Activated CD4-positive, alpha-beta T cell treated with anti-CD3 and anti-CD28 coated beads, Interleukin-2, amount 50 U/mL, for 16 hours (primary cell): ENCODE measurements at places on chromosomes 4 and X.

GRCh38 chr4:100848841-100849240 lies 331.0 kb upstream of the EMCN start:
- peak; percentile 66 for DNase-seq

GRCh38 chrX:12673487-12673886 lies 117.7 kb upstream of the PRPS2 start:
- DNase-seq: no peak

DNA sequence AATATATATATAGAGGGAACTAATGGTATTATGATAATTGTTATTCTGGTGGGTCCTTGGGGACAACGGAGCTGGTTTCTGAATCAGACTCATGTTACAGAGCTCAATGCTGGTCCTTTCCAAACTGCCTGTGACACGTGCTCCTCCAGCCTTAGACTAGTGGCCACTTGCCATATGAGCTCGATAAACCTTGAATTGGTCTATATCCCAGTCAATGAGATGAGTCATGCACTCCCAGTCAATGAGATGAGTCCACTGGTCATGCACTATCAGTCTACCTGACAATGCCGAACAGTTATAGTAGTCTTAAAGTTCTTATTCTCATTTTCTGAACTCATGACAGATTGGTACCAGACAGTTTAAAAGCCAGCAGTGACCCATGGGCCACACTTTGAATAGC lies 325.2 kb downstream of the LDB2 start:
- DNase-seq: no peak

DNA sequence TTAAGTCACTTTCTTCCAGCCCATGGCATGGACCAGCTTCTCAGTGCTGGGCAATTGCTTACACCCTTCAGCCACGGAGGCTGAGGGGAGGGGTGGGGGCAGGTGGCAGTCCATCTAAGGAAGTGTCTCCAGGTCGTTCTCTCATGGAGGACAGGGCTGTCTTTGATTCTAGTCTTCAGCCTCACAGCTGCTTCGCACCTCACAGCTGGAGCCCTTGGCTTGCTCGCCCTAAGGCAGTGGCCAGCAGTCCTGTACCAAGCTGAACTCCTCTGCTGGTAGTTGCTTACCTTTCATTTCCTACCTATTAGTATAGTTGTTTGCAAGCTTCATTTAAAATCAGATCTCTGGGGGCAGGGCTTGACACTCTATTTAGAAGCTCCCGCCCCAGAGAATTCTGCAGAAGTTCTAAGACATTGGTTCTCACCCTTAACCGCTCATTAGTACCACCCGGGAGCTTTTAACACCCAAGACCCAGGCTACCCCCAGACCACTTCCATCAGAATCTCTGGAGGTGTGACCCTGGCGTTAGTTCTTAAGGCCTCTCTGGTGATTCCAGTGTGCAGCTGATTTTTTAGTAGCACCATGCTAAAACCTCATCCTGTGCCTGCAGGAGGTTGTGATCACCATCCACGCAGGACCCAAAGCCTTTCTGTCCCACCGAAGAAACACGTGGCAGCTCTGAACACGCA lies 386.8 kb downstream of the UNC5C start:
- no peak for DNase-seq

- DNase-seq: peak; percentile 68
These were observed 62.5 kb upstream of the GPR174 start for GRCh38 chrX:79081895-79082512.
